ENCODE measurements at places on chromosomes 1 and 21. TPM values are rescaled to one million over a fixed set of nuclear protein-coding genes. Genes with fewer than 3 reads are reported as not detected.

- H3K27me3 ChIP-seq: peaks cover 10% of the 10 kb centered on the region
- DNase-seq: no peak
- no peak overlapping the region for H3K4me3 ChIP-seq
- peaks cover 9% of the 10 kb centered on the region for H3K4me1 ChIP-seq
- H3K27ac ChIP-seq: no peak overlapping the region
Observed at GRCh38 chr1:31795096-31795675, 20.6 kb downstream of the SPOCD1 start.

DNA sequence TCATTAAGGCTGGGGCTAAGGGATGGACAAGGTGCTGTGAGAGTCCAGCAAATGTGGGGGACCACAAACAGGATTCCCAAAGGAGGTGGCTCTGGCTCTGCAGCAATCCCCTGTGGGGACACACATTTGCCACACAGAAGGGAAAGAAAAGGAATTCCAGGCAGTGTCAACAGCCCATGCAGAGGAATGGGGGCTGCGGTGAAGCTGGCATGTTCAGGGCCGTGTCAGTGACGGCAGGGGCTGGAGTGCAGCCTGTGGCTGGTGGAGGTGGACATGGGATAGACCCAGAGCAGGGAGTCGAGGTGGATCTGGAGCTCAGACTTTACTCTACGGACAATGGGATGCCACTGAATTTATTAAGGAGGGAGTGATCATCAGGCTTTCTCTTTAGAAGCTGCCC lies 183.2 kb downstream of the TRABD2B start:
- peaks cover 74% of the 10 kb centered on the region for H3K4me1 ChIP-seq
- H3K27me3 ChIP-seq: no peaks in the 10 kb centered on the region
- peak overlapping the region; percentile 29 for H3K27ac ChIP-seq
- H3K36me3 ChIP-seq: no peaks in the 10 kb centered on the region

DNA sequence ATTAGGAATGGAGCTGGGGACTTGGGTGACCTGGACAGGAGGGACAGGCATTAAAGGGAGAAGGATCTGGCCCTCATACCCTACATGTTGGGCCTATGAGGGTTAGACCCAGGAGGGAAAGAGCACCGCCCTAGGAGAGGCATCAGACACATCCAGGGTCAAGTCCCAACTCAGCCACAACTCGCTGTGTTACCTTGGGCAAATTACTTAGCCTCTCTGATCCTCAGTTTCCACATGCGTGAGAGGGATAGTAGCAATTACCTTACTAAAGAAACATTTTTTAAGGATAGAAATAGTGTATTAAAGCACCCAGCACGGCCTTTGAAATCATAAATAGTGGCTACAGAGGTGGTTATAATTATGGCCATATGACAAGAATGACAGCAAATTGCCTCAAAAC lies 20.1 kb upstream of the SELENON start:
- H3K27ac ChIP-seq: no peak overlapping the region
- no peak overlapping the region for H3K4me3 ChIP-seq
- peaks cover 22% of the 10 kb centered on the region for H3K36me3 ChIP-seq

DNA sequence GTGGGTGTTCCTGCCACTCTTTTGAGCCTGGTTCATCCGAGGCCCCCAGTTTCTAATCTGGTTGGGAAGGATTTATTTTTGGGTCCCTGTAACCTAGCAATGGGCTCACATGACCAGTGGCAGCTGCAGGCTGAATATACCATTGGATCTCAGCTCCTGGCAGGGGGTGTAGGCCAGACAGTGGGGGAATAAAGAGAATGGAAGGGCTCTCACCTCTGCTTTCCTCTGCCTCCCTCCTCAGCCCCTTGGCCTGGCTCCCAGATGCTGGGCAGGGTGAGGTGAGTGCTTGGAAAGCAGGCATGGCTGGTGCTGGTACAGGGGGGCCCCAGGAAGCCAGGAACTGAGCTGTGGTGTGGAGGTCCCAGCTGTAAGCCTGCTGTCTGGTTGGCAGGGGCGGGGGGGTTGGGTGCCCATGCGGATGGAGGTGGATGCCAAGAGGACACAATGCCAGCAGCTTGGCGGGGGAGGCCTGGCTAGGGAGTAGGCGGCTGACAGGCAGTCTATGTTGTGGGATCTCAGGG lies 3.6 kb upstream of the GPR61 start:
- H3K27me3 ChIP-seq: peaks cover 5% of the 10 kb centered on the region
- no peaks in the 10 kb centered on the region for H3K36me3 ChIP-seq
- DNase-seq: peak; percentile 87
- H3K4me3 ChIP-seq: no peak overlapping the region

Gene SPTA1
- total RNA-seq: 1.2 TPM

Gene DLGAP3
- 0.22 TPM for total RNA-seq

Gene KPRP
- total RNA-seq: not detected

Gene KRTAP13-2
- not detected for total RNA-seq
